ENCODE measurements at places on chromosomes 6 and 20.

DNA sequence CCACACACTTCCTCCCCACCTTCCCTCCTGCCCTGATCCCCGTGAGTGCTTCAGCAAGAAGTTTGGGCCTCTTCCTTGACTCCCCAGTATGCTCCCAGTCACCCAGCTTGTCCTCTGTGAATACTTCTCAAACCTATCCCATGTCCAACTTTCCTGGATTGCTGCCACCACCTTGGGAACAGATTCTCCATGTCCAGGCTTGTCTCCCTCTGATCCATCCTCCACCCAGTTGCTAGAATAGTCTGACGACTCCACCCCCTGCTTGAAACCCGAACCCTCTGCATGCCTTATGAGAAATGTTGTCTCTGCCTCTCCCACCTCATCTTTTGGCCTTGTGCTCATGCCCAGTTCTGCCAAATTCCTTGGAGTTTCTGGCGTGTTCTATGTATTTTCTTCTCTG, 108.0 kb downstream of the PPP1R14C start:
- no peak for DNase-seq

DNA sequence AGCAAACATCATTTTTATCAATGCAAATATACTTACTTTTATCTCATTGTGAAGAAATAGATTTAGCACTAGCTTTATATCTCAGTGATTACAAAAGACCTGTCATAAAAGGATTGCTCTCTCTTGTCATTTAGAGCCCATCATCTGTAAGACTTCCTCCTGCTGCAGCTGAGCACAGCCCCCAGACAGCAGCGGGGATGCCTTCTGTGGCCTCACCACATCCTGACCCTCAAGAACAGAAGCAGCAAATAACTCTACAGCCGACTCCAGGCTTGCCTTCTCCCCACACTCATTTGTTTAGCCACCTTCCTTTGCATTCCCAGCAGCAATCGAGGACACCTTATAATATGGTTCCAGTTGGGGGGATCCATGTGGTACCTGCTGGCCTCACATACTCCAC, 127.0 kb upstream of the EDN1 start:
- peak; percentile 44 for DNase-seq

GRCh38 chr6:105691081-105691480, 288.2 kb upstream of the PREP start:
- peak; percentile 19 for DNase-seq

DNA sequence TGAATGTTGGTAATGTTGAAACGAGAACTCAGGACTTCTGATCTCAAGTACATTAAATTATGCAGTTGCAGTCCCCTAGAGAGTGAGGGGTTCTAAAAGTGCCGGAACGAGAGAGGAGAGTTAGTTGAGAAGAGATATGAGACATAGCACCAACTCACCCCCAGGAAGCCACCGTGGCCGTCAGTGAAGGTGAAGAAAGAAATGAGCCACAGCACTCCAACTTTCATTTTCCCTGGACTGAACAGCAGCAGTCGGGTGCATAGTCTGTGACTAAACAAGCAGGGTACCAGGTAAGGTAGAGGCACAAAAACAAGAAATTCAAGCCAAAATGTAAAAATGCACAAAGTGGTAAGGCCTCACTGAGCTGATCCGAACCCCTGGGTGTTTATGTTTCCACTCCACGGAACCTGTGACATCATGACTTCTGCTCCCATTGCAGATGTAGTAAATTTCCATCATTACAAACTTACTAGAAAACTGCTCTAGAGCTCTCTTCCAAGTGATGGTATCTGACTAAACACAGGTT, 13.2 kb downstream of the ADGRF1 start:
- DNase-seq, result no peak

DNA sequence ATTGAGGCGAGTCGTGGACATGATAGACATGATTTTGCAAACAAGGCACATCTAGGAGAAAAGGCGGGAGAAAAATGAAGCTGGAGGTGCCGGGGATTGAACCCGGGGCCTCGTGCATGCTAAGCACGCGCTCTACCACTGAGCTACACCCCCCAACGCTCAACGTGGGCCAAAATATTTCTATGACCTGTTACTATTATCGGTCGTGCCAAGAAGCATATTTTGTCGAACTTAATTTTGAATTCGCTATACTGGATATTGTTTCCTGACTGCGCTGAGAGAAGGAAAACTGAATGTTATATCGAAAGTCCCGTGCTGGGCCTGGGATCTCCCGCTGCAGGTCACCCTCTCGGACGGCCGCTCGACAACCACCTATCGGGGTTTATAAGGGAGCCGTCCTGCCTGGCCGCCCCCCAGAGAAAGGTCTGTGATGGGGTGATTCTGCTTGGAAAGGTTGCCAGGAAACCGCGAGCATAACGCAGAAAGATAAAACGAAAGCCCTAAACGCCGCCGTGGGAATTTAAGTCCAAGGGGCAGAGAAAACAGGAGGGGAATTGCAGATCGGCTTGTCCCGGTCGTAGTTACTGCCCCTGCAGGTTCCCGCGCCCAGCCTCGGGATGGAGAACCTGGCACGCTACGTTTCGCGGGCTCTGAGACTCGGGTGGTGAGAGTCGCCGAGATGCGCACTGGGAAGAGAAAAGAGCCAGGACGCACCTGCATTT, 60.0 kb downstream of the TRIM27 start:
- peak; percentile 92 for DNase-seq

DNA sequence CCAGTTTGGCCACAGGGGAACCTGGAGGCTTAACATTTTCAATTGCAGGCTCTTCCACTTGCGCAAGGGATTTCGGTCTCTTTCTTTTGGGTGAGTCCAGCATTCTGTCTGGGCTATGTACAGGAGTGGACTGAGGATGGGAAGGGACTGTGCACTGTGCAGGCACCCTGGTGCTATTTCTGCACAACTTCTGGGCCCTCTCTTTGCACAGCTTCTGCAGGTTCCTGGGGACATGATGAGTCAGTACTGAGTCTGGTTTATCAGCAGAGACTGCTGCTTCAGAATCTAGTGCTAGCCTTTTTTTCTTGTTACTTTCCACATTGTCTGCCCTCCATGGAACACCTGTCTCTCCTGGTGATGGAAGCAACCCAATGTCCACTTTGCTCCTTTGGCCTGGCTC, 78.5 kb upstream of the ASF1A start:
- no peak for DNase-seq

DNA sequence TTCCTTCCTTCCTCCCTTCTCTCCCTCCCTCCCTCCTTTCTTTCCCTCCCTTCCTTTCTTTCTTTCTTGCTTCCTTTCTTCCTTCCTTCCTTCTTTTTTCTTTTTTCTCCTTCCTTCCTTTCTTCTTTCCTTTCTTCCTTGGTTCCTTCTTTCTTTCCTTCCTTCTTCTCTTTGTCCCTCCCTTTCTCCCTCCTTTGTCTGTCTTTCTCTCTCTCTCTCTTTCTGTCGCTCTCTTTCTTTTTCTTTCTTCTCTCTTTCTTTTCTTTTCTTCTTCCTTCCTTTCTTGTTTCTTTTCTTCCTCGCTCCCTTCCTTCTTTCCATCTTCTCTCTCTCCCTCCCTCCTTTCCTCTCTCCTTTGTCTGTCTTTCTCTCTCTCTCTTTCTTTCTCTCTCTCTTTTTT, 601.9 kb upstream of the JAG1 start:
- no peak for DNase-seq
